ENCODE measurements at places on chromosomes 2 and 18.

DNA sequence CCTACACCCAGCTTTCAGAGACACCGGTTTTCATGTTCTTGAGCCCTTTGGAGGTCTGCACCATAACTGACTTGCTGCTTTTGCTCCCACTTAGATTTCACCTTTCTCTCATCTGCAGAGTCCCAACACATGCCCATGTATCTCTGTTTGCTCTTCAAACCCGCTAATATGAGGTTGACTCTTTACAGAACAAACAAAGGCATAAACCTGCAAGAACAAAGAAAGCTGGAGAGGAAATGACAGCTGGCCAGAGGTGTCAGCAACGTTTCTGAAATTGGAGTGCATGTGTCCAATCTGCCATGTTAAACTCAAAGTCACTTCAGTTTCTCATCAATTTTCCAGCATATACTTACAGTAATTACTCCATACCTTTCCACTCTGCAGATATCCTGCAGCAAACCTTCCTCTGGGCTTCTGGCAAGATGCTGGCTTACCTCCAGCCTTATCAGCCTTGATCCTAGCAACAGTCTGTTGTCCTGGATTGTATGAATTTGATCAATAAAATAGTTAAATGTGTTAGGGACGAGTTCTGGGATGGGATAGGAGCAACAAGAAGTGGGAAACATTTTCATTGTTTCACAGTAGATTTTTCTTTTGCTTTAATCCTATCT lies 157.4 kb downstream of the FHOD3 start:
- DNase-seq: no peak

- DNase-seq: no peak
Measured at GRCh38 chr2:234858145-234858544, 93.7 kb upstream of the SH3BP4 start.

GRCh38 chr2:62286089-62286785 lies 90.3 kb downstream of the B3GNT2 start:
- no peak for DNase-seq

- no peak for DNase-seq
Measured at GRCh38 chr2:142734231-142734630, 143.2 kb upstream of the KYNU start.

DNA sequence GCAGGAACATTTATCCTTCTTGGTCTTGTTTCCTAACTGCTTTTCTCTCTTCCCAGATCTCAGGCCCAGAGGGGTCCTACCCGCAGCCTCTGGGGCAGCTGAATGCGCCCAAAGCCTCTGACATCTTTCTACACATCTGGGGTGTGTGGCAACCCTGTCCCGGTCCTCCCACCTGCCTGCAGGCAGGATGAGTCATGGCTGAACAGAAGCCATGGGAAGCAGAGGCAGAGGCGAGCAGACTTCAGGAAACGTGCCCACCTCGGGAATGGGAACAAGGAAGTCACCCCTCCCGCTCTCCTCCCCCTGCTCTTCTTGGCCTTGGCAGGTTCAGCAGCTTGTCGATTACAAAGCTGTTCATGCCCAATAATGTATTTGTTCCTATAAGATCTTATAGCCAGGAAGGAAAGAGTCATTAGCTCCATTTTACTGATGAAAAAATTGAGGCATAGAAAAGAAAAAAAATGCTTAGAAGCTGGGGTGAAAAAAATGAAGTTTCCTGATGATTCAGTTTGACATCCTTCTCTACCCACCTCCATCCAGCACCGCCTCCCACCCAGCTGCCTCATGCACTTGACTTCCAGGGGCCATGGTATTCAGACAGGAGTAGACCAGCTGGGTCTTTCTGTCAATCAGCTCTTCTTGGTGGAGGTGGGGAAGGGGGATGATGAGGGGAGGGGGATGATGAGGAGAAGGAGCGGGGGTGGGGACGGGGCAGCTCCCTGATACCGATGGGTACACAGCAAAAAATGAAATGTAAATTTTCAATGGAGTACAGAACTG lies 10.4 kb upstream of the KCNF1 start:
- DNase-seq: no peak

DNA sequence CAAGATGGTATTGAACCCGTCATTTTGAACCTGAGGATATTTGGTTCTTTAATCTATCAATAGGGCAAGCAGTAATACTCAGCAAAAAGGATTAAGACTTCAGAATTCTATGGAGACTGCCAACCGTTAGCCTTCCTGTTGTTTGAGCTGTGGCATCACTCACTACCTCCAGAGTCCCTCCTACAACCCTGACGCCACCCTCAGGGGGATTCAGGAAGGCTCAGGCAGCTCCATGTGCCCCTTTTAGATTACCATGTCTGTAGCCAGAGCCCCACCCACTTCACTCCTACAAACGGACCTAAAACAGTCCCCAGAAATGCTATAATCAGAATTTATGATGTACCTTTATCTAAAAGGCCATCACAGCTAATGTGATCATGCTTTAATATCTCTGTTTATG lies 172.9 kb downstream of the EPHA4 start:
- no peak for DNase-seq

DNA sequence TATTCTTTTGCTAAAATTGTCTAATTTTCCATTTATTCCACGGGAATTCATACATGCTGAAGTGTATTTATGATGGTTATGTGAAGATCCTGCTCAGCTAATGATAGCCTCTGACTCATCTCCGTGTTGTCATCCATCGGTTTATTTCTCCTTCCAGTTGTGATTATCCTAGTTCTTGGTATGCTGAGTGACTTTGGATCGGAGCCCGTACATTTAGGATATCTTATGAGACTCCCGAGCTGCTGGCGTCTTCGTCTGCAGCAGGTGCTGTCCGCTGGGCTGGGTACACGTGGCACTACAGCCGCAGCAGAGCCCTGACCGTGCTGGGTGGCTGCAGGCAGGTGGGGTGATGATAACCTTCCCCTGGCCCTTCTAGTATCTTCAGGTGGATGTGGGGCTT lies 40.1 kb upstream of the GALR1 start:
- DNase-seq: no peak

DNA sequence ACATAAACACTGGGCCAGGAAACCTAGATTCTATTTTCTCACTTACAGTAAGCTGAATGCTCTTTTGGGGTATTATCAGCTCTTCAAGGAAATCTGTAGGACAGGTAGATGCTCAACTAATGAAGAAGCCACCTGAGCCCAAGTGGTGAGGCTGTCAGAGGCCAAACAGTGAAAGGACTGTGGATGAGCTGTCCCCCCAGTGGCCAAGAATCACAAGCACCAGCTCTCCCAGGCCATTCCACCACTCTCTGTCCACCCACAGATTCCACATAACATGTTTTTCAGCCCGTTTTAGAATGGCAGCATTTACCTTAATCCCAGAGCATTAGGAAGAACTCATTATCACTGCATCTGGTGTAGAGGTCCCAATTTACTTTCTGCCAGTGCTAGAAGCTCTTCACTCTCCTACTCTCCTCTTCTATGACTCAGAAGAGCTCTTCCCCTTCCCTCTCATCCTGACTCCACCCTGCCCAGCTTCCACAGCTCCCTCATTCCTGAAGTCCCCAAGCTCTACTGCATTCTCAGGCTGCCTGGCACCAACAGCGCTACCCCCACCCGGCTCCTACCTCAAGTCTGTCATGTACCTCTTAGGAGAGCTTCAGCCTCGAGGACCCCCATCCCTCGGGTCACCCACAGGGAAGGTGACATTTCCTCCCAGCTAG lies 43.8 kb upstream of the GORASP2 start:
- no peak for DNase-seq

DNA sequence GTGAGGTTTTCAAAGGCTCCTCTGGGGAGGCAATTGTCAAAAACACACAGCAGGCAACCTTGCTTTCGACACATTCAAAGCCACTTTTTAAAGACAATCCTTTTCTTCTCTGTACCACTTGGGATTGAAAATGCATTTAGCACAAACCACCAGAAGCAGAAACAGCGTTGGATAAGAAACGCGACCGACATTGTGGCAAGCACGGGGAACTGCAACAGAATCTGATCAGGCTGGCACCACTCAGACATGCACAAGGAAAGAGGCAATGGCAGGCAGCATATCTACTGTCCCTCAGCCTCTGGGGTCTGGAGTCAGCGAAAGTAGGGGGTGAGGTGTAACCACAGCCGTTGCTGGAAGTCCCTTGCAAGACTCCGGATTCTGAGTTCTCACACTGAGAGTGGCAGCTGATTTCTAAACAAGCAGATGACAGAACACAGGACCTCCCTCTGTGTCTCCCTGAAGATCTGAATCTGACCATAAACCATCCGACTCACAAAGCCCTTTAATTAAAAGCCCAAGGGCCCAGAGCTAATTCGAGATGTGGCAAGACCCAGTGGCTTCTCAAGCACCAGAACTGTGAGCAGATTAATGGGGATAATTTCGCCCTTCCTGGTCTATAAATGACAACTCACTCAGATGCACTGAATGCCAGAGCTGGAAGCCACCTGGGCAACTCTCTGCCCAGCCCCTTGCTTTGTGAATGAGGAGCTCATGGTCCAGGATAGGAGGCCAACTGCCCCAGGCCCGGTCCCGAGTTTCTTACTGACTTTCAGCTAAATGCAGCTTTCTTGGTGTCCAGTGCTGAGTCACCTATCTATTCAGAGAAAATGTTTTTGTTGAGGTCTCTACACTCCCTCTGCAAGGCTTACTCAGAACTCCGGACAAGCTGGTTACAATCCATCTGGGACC lies 29.6 kb downstream of the CYRIA start:
- no peak for DNase-seq

GRCh38 chr18:44841221-44841620 lies 160.5 kb downstream of the SETBP1 start:
- DNase-seq: no peak

DNA sequence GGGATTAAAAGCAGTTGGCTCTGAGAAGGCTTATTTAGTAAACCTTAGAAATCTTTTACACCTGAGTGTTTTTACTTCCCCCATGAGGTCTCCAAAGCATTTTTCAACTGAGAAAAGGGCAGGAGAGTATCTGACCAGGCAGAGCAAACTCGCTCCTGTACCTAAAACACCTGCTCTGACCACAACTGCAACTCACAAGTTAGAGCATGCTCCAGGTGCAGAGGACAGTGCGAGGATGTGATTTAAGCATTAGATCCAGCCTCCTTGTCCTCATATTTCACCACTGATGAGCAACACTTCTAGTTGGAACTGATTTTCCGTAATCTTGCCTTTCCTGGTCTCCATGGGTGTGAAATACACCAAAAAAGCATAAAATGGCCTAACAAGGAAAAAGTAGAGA lies 34.5 kb upstream of the TBC1D8 start:
- no peak for DNase-seq

DNA sequence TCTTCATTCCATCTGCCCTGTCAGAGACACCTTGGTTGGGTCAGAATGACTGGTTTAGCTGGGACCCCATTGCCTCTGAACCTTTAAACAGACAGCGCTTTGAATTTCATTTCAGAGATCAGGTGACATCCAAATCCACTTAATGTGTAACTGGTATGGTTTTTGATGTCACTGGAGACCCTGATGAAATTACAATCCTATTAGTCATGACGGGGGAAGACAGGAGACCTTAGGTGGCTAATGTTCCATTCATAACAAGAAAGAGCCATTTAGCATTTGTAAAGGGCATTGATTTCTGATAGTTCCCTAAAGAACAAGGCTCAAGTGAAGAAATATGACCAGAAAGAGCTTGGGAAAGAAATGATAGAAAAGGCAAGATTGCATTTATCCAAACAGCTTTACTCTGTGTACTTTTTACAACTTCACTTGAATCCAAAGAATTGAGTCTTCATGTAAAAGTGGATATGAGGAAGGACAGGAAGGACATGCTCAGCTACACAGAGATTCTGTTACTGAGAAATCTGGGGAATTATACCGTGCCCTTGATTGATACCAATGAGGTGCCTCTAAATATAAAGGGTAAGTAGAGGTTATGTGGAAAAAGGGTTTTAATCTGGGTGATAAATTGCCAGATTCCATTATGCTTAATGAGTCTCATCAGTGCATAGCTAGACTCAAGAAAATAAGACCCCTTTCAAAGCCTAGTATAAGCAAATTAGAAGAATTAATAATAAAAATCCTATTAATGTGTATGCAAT lies 198.2 kb downstream of the NCKAP5 start:
- no peak for DNase-seq

GRCh38 chr2:68832233-68832869 lies 38.8 kb downstream of the BMP10 start:
- DNase-seq: peak; percentile 47

DNA sequence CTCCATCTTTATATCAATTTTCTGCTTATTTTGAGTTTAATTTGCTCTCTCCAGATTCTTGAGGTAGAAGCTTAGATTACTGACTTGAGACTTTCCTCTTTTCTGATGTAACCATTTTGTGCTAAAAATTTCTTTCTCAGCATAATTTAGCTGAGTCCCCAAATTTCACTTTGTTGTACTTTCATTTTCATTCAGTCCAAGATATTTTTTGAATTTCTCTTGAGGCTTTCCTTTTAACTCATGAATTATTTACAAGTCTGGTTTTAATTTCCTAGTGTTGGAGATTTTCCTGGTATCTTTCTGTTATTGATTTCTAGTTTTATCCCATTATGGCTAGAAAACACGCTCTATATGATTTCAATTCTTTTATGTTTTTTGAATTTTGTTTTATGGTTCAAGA lies 144.7 kb upstream of the PGAP1 start:
- no peak for DNase-seq

DNA sequence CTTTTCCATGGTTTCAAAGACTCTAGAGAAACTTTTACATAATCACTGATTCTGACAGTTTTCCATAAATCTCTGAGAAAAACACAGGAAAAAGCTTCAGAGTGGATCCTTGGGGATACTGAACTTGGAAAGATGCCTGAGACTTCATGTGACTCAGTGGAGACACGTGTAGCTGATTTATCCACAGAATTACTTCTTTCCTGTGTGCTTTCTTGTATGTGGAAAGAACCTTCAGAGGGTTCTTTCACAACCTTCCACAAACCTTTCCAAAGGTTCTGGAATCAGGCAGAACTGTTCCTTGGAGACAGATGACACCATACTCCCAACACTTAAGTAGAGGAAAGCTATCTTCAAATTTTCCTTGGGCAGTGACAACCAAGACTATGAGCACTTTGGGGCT lies 207.2 kb downstream of the RND3 start:
- no peak for DNase-seq

- DNase-seq: no peak
Measured at GRCh38 chr2:184363213-184363612, 235.1 kb upstream of the ZNF804A start.

DNA sequence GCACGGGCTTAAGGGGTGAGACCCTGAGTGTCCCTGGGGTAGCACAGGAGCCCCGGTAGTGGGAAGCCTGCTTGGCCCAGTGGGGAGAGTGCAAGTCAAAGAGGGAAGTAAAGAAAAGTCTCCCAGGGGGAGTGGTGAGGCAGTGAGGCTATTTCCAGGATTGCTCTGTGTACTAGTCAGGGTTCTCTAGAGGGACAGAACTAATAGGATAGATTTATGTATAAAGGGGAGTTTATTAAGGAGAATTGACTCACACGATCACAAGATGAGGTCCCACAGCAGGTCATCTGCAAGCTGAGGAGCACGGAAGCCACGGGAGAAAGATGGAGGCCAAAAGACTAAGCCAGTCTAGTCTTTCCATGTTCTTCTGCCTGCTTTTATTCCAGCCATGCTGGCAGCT lies 45.5 kb downstream of the CMPK2 start:
- DNase-seq: no peak

DNA sequence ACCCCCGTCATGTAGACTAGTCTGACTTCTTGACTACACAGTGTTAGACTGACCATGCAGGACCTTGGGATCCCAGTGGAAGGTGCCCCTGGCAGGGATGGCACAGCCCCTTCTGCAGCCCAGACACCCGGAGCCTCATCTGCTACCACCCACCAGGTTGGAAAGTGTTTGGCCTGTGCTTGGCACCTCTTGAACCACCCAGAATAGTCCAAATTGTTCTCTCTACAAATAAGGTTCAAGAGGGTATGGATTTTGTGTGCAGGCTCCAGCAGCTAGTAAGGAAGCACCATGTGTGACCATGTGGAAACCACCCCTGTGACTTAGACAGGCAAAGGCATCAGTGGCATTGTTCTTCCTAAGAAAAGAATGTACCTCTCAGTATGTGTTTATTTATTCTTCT lies 18.4 kb downstream of the L3MBTL4 start:
- DNase-seq: no peak
